ENCODE measurements at places on chromosomes 1 and 21.

DNA sequence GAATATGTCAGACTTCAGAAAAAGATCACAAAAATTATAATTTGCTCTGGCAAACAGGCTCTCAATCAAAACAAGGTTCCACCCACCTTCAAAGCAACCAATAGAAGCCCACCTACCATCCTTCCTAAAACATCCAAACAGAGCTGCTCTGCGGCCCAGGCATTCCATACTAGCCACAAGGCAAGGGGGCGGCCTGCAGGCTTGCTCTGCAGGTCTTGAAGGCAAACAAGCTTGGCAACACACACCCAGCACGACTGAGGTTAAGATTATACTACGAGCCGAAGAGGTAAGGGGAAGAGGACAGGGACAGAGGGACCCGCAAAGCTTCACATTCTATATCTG is 207.3 kb downstream of the SLC45A1 start:
- DNase-seq = peak; percentile 71

- DNase-seq = no peak
Observed at GRCh38 chr1:244837597-244838258, 2.3 kb downstream of the COX20 start.

- DNase-seq = peak; percentile 29
Observed at GRCh38 chr21:34570313-34570712, 44.6 kb downstream of the RCAN1 start.

- DNase-seq = peak; percentile 87
Observed at GRCh38 chr1:231410036-231410612, 12.0 kb downstream of the EGLN1 start.

DNA sequence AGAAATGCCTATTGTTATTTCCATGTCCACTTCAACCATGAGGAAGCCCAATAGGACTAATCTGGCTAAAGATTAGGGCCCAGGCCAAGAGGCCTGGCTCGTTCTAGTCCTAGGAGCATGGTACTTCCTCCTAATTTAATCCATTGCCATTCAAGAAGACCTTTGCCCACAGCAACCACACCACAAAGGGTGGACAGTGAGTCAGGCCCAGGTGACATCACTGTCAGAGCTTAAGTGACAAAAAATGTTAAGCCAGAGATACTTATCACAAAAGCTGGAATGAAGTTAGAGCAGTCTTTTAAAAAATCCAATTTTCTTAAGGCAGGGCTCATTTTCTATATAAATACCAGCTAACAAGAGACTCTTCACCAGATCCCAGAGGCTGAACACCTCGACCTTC is at the start of gene SPRR3:
SPRR3 (plus strand) TSS at position 368 of the 400 bp plus-strand sequence. CDS start 1,272 bp downstream, outside the sequence.
- no peak for DNase-seq

- DNase-seq = no peak
Observed at GRCh38 chr1:3462356-3463012, 8.0 kb downstream of the ARHGEF16 start.

GRCh38 chr1:10624256-10625050 is 149.7 kb downstream of the PEX14 start:
- no peak for DNase-seq

DNA sequence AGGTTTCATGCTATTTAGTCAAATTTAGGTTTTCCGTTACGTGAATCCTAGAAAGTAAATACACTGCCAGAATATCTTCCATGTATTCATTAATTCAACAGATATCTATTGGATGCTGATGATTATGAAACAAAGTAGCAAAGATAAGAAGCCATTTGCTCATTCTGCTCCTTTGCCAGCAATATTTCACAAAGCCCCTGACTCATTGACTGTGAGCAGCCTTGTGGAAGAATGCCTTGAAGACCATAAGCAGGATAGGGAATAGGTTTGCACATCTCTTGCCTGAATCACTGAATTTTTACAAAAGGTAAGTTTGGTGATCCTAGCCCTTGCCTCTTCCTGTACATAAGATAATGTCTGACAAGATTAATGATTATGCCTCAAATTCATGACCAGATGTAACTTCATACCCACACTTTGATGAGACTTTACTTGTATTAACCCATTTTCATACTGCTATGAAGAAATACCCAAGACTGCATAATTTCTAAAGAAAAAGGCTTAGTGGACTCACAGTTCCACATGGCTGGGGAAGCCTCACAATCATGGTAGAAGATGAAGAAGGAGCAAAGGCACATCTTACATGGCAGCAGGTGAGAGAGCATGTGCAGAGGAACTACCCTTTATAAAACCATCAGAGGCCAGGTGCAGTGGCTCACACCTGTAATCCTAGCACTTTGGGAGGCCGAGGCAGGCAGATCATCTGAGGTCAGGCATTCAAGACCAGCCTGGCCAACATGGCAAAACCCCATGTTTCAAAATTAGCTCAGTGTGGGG is 1.6 kb upstream of the PIGK start:
- DNase-seq = peak; percentile 67

DNA sequence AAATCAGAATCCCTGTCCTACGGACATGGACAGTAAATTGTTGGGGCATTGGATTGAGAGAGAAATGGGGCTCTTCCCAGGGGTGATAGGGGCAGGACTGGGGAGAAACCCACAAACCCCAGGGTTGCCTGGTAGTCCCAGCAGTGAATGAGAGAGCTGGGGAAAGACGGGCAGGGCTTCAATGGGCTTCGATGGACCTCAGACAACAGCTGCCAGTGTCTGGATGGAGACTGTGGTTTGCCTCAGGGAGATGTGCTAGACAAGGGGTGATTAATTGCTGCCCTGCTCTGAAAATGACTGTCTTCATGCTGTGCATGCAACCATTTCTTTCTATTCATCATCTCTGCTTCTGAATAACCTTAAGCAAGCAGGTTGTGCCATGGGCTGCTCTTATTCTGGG is 7.4 kb downstream of the GPR25 start:
- no peak for DNase-seq

DNA sequence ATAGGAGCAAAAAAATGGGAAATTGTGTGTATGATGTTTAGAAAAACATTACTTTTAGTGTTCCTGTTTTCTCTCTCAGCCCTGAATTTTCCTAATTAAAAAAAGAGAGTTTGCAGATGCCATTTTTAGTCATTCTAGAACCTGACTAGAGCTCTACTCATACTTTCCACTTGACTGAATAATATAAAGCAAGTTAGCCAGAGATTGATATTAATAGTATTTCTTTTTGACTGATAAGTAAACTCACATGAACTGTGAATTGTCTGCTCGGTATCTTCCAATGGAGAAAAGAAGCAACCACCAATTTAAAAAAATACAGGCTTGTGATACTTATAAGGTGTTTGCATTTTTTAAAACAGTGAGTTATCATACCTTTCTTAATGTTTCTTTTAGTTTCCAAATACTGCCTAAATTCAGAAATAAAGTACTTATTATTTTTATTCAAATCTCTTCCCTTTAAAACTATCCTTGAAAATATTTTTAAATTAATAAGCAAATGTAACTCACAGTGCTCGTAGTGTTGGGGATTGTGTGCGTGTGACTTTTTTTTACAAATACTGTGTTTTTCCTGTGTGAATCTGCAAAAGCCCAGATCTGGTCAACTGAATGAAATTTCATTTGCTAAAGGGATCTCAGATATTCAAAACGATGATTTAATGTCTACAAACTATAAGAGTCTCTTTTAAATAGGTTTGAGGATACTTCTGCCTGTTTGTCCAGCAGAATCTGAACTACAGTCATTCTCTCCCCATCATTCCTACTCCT is 9.8 kb downstream of the RAP1A start:
- no peak for DNase-seq

DNA sequence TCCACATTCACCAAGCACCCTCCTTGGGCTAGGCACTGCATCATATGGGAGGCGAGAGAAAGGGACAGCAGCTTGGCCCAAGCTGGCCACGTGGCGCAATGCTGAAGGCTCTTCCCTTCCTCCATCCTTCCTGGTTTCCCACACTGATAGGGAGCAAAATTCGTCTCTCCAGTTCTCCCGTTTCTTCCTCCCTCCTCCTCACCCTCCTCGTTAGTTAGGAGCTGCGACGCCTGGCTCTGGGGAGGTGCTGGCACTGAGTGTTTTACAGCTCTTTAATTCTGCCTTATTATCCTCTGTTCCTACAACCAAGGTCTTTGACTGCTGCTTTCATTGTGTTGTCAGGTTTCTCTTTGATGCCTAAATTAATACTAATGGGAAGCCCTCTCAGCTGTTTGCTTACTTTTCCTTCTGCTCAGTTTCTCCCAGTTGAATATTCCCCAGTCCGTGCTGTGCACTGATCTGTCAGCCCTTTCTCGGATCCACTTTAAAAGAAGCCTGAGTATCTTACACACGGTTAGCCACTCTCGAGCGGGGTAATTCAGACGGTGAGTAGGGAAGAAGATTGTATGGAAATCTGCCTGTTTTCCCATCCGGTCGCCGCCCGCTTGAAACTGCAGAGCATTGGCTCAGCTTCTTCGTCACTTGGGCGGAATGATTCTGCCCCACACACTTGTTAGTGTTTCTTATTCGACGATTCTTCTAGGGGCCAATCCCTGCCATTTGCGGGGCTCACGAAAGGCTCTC is 56.2 kb upstream of the SMYD2 start:
- DNase-seq = peak; percentile 48

DNA sequence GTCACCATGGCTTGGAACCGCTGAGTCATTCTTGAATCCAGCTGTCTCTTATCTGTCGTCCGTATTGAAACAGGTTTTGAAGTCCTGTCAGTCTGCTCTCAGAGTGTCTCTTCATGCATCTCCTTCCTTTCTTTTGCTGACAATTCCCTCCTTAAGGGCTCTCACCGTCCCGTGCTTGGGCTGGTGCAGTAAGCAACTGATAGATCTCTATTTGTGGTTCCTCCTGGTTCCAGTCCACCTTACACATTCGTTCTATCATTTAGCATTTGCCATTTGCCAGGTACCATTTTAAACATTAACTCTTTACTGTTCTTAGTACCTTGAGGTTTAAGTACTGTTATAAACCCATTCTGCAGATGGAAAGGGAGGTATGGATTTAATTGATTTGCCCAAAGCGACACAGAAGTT is 88.9 kb downstream of the DYRK1A start:
- no peak for DNase-seq

DNA sequence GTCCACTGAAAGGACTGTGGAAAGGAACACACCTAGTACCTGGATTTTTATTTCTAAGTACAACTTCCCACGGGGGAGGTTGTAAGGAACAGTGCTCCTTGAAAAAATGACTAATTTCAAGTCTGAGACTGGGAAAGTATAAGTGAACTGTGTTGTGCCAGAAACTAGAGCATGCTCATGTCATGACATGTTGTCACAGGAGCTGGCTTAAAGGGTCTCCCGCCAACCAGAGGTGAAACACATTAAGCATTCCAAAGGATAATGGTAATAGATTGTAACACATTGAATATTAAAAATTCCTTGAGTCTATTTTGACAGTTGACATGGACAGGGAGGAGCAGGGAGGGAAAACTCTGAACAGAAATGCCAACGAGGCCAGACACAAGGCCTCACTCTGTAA is 6.3 kb downstream of the ATP2B4 start:
- DNase-seq = no peak

DNA sequence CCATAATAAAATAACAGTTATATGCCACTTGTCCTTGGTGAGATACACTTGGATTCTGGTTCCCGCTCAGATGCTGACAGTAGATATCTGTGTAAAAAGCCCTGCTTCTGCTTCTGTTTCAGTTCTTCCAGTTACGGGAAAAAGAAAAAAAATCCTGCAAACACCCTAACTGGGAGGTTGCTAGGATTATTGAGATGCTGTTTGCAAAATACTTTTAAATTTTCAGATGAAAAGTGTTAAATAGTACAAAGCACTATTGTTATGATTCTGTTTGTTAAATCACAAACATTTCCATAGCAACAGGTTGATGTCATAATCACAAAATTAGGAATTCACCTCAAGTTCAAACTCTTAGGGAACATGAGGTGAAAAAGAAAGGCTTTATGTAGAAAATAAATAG is 232.3 kb downstream of the HMCN1 start:
- DNase-seq = peak; percentile 19

- no peak for DNase-seq
Observed at GRCh38 chr1:1199141-1199960, 7.0 kb downstream of the TNFRSF18 start.

All from fibroblast of skin of right quadriceps (primary cell).